Fibroblast of skin of right quadriceps (primary cell): ENCODE measurements at places on chromosomes 7 and 10.

GRCh38 chr7:129644634-129645230 is 33.2 kb downstream of the NRF1 start:
- peak; percentile 59 for DNase-seq

DNA sequence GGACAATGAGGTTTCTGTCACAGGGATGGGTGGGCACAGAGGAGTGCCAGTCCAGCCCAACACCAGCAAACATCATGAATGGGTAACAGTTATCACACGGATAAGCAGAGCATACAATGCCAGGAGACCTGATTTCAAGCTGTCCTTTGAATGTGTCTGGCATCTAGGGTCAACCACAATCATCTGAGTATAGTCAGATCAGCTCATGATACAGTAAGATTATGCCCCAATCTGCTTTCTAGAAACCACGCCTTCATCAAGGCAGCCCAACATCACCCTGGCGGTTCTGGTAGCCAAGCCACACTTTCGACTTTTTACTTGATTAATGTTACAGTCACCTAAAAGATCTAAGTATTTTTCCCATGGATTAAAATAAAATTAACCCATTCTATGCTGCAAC is 10.5 kb downstream of the FAM171A1 start:
- no peak for DNase-seq

GRCh38 chr10:126240483-126240882 is 147.8 kb downstream of the ADAM12 start:
- DNase-seq, result no peak

GRCh38 chr10:78804411-78805032 is 264.2 kb upstream of the ZMIZ1 start:
- DNase-seq, result no peak

DNA sequence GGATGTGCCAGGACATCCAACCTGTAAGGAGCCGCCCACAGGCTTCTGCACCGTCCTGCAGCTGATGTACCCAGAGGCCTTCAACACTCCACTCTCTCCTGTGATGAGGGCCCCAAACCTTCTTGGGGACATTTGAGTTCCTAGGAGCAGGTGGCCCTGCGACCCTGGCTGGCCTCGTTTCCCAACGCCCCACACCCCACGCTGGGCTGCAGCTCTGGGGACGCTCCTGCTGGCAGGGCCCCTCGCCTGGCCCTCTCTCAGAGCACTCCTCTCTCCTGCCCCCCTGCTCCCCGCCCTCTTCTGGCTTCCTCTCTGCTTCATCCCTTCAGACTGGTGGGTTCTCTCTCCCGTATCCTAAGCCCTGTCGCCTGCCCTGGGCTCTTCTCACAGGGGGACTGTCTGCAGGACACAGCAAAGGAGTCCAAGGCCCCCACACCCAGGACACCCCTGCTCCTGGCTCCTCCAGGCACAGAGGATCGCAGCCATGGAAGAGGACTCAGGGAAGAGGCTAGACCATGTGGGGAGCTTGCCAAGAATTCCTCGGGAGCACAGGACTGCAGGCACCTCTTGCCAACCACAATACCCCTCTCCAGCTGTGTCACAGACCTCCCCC is 541.4 kb downstream of the TCERG1L start:
- no peak for DNase-seq

DNA sequence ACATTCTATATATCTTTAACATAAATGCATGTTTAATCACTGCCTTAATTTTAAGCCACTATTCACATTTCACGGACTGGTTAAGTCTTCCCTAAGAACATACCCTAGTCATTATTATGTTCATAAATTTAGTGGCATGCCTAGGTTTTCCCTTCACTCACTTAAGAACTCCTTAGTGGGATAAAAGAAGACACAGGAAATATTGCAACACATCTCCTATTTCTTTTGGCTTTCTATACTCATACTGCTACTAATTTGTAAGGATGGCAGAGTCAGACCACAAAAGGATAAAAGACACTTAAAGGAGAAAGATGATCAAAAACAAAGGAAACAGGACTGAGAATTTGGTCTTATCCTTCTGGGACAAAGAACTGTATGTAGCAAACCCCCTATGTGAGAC is 951.4 kb downstream of the SORCS3 start:
- no peak for DNase-seq

DNA sequence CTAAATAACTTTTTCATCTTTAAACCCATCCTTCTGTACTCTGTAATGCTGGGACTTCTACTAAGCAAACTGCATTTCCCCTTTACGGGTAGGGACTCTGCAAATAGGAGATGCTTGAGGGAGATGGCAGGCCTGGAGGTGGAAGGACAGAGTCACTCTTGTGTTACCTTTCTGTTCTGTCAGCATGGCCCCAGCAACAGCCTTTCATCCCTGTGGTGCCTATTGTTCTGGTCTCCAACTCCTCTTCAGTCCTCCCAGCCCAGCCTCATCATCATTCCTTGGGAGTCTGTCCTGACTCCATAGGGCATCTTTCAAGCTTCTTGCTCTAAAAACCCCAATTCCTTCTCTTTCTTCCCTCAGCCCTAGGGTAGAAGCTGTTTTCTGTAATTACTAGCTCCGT is 230.0 kb downstream of the SNX13 start:
- no peak for DNase-seq

- no peak for DNase-seq
Observed at GRCh38 chr7:47908720-47909119, 39.5 kb downstream of the PKD1L1 start.

DNA sequence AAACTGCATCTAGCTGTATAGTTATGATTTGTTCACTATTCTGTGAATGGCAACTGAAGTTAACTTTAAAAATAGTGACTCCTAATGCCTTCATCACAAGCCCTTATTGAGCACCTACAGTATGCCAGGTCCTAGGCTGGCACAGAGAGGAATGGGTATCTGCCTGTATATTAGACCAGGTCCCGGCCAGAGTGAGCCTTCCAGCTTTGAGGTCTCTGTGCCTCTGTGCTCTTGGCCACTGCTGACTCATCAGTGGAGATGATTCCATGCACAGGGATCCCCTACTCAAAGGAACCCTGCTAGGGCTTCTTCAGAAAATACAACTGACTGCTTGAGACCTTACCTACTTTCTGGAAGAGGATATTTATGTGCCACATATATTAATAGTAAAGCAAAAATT is 118.4 kb downstream of the GFRA1 start:
- DNase-seq, result no peak

GRCh38 chr10:31920538-31920937 is 8.1 kb downstream of the ARHGAP12 start:
- DNase-seq, result no peak

- peak; percentile 44 for DNase-seq
Observed at GRCh38 chr7:30931161-30931928, 19.7 kb downstream of the AQP1 start.

DNA sequence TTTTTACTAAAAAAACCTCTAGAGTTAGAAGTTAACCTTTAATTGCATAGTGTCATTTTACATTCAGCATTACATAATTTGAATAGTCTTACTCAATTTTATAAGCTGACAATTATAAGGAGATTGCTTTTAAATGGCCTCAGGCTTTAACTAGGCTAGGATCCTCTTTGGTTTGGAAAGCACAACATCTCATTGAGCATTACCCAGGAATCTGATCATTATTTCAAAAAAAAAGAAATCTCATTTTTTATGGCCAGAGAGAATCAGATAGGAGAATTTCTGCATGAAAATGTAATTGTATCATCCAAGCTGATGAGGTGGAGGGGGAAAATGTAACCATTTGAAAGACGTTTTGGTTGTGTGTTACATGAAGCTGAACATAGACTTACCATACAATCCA is 324.9 kb upstream of the POT1 start:
- DNase-seq, result no peak

DNA sequence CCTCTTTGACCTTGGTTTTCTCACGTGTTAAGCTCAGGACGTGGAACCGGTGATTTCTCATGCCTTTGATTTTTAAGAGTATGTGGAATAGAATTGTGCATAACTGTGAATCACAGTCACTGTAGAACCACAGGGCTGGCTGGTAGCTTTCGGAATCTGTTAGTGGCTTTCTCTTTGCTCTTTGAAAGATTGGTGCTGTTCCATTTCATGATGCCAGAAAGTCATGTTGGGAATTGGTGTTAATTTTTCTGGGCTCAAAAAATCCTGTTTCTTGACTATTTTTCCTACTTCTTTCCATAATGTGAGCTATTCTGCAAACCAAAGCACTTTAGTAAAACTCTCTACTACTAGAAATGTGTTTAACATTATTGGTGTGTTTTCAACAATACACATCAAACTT is 73.0 kb downstream of the CACNB2 start:
- DNase-seq, result no peak

- DNase-seq, result no peak
Observed at GRCh38 chr7:45129181-45129800, 17.8 kb upstream of the TBRG4 start.

GRCh38 chr10:68586606-68587305 is 26.6 kb downstream of the TET1 start:
- peak; percentile 79 for DNase-seq

DNA sequence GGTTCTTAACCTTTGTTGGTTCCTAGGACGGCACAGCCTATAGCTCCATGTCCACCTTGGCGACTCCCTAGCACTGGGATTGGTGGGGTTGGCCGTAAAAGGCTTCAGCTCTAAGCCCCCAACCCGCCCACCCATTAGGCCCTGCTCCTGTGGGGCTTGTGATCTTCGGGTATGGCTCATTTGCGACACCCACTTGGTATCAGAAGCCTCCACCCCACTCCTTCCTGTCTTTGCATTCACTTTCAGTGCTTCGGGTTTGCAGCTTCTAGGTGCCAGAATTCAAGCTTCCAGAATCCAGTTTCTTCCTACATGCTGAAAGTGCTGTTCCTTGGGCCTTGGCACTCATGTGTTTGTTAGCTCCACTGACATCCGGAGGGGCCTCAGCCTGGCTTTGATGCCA is 39.5 kb downstream of the HABP2 start:
- DNase-seq, result no peak

- DNase-seq, result no peak
Observed at GRCh38 chr7:80772347-80772993, 134.0 kb downstream of the CD36 start.
